ENCODE measurements at places on chromosomes 4 and X.

DNA sequence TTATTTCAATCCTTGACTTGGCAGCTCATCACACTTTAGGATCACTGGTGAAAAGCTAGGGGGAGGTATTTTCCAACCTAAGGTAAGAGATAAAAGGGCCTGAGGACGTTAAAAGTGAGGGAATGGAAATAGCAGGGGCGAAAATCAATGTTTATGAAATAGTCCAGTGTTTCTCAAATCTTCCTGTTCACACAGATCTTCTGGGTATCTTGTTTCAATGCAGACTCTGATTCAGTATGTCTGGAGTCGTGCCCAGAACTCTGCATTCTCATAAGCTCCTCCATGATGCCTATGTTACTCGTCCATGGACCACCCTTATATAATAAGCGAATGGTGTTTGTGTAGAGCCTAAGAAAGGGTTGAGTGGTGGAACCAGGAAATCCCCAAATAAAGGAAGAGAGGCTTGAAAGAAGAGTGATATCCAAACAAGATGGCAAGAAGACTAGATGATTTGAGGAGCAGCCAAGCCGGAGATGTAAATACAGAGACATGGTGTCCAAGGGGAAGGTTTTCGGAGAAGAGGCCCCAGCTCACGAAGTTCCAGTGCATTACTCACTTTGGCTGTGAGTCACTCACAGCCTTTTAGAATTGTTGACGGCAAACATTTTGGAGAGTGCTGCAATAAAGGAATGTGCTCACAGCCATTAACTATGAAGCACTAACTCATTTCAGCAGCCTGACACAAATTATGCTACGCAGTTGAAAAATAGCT lies 215.6 kb upstream of the PPARGC1A start:
- no peak for DNase-seq

DNA sequence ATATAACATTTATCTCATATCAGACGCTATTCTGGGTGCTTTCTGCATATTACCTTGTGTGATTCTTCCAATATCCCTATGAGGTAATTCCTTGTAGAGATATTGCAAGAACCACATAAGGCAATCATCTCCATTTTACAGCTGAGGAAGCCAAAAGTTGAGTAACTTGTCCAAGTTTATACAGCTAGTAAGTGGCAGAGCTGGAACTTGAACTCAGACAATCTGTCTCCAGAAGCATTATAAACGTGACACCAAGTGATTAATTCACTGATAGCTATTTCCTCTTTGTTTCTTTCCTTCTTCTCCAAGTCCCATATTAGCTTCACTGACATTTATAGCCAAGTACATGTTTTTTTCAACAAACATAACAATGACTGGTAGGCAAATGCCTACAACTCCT lies 7.3 kb downstream of the EMCN start:
- DNase-seq, result no peak

DNA sequence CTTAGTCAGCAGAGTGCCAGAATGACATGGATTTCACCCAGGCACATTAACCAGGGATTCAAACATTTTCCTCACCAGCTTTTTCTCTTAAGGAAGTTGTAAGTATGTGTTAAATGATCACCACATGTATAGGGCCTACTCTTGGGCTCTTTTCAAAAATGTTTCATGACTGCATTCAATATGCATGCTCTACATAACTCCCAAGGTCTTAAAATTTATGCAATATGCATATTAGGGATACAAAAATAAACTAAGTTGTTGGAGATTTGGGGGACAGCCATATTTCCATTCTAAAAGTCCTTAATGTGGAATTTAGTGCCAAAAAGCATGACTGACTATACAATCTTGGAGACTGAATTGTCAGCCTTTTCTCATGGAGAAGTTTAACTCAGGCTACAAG lies 25.0 kb upstream of the TRPC5OS start:
- no peak for DNase-seq

- DNase-seq, result no peak
Observed at GRCh38 chrX:90883479-90883878, 551.2 kb upstream of the PABPC5 start.

DNA sequence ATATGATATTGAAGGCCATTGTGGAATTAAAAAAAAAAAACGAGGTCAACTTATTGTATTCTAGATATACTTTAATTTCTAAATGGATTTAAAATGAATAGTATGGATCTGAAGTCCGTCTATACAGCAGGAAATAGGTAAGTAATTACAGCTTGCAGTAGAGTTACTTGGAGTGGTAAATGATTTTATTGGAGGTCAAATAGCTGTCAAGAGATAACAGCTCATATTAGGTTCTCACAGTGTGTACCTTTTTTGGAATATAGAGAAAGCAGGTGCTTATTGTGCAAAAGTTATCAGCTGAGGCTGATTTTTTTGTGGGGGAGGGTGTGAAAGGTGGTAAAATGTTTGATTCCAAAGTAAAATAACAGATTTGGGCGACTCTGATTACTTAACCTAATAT lies 17.7 kb downstream of the UPRT start:
- DNase-seq, result no peak

GRCh38 chr4:6953751-6954380 lies 44.2 kb downstream of the TBC1D14 start:
- no peak for DNase-seq

GRCh38 chr4:37568489-37568888 lies 117.7 kb downstream of the RELL1 start:
- DNase-seq, result no peak

GRCh38 chr4:106530024-106530361 lies 161.4 kb upstream of the GIMD1 start:
- DNase-seq, result no peak

DNA sequence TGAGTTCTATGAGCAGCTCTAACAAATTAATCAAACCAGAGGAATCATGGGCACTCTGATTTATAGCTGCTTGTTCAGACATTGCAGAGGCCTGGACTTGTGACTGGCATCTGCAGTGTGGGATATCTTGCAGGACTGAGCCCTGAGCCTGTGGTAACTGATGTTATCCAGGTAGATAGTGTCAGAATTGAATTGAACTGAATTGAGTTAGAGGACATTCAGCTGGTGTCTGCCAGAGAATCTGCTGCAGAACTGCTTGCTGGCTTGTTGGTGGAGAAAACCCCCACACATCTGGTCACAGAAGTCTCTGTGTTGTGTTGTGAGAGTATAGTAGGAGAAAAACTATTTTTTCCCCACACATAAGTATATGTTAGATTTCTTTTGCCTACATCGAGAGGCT lies 42.2 kb downstream of the SMIM20 start:
- no peak for DNase-seq

- no peak for DNase-seq
Observed at GRCh38 chr4:10688022-10688421, 3.5 kb upstream of the CLNK start.
